ENCODE measurements at places on chromosomes 5 and 9.
A peak's percentile ranks its signal among the peaks of the same experiment; 100 is the strongest.

GRCh38 chr5:94223235-94223634 lies 395.2 kb downstream of the KIAA0825 start:
- DNase-seq = no peak

DNA sequence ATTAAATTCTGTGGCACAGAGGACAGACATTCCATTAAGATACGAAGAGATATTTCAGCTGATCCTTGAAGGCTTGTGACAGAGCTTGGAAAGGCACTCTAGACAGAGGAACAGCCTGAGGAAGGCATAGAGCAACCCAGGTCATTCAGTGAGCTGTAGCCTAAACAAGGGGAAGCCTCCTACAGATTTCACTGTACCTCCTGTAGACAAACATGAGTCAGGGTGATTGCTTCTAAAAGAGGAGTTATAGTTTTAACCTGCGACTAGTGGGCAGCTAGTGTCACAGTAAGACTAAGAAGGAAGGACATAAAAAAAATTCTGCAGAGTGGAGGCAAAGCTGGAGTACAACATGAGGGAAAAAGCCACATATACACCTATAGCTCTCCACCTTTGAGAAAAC lies 43.5 kb upstream of the ANKDD1B start:
- no peak for DNase-seq

- DNase-seq = no peak
Measured at GRCh38 chr9:1077616-1078015, 27.5 kb downstream of the DMRT2 start.

GRCh38 chr5:172830275-172830799 lies 3.7 kb upstream of the ERGIC1 start:
- DNase-seq = no peak

DNA sequence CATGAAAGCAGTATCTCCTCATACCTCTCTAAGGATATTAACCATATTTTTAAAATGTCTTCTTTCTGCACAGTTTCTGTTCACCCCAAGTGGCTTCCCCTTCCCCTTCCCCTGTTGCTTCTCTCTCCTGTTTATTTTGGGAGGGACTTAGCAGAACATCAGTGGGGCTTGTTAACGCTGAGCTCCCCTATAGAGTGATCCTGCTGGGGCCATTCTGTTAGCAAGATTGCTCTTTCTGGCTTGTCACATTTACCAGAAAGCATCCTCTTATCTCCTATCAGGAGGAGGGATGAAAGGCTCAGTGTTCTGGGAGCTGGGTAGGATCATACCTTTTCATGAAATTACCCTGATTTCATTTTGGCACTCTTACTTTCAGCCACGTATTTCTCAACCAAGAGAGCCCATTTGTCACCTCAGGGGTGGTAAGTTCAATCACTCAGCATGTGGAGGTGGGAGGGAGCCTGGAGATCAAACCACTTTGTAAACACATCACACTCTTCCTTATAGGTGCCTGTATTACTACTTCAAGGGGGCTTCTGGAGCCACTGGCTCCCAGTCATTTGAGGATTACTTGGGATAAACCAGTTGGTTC lies 16.7 kb downstream of the NXNL2 start:
- no peak for DNase-seq

GRCh38 chr5:78506261-78507024 lies 142.1 kb downstream of the LHFPL2 start:
- DNase-seq = no peak

- no peak for DNase-seq
Measured at GRCh38 chr5:35050541-35051126, 2.9 kb upstream of the AGXT2 start.

- no peak for DNase-seq
Measured at GRCh38 chr9:92917176-92917800, 30.0 kb upstream of the FGD3 start.

DNA sequence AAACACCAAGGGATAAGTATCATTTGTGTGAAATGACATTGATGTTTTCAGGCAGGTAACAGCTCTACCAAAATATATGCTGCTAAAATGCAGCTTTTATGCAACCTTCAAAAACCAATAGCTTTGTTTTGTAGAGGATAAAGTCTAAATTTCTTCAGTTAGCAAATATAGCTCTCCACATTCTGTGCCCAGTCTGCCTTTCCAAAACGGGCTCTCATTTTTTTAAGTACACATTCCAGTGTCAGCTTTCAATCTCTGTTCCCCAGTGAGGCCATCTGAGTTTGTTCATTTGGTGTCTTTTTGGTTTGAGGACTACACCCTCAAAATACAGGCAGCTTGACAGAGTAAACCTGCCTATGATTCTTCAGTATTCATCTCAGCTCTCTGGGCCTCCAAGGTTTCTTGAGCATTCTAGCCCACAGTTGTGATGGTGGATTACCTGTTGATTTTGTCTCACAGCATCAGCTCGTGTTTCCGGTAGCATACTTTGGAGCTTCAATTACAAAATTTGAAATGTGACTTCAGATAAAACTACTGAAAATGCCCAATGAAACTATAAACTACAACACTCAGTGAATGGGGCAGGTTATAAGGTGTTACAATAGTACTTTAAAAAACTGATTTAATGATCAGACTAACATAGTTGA lies 55.7 kb downstream of the NR3C1 start:
- no peak for DNase-seq

GRCh38 chr5:37717613-37718431 lies 122.0 kb downstream of the GDNF start:
- peak; percentile 22 for DNase-seq

DNA sequence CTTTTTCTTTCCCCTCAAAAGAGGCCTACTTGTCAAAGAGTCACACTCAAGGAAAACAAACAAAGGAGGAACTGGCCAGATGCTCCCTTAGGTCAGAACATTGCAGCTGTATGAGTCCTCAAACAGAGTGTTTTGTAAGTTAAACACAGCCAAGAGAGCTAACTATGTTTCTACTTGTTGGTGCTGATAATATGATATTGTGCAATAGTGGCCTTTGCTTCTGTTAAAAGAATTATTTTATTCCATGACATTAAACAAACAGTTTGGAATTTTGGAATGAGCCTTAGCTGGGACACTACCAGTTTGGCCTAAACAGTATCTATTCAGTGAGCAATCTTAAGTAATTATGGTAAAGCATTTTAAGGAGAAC lies 56.0 kb upstream of the TPD52L3 start:
- DNase-seq = no peak

GRCh38 chr9:751137-752051 lies 90.1 kb upstream of the DMRT1 start:
- no peak for DNase-seq

GRCh38 chr5:55742778-55743177 lies 4.9 kb downstream of the DDX4 start:
- no peak for DNase-seq

- no peak for DNase-seq
Measured at GRCh38 chr5:122154910-122155309, 25.6 kb downstream of the ZNF474 start.

GRCh38 chr5:135576075-135576599 lies 2.7 kb downstream of the CXCL14 start:
- no peak for DNase-seq

GRCh38 chr5:124457101-124457500 lies 289.3 kb downstream of the ZNF608 start:
- no peak for DNase-seq

DNA sequence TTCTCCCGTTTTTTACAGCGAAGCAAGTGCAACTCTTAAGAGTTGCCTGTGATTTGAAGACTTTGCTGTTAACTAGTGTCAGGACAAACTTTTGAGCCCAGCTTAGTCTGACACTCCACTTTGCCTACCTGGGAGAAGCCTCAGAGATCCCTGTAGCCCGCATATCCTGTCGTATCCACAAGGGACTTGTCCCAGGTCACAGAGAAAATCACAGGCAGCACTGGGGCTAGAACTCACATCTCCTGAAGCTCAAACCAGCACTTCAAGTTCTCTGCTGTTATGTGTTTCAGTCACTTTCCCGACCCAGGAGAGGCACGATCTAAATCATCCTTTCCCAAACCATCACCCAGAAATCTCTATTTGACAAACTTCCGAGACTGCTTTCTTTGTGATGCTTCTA lies 584.5 kb downstream of the ACTL7B start:
- DNase-seq = no peak

GRCh38 chr5:55063220-55063863 lies 39.1 kb upstream of the GZMA start:
- DNase-seq = no peak

DNA sequence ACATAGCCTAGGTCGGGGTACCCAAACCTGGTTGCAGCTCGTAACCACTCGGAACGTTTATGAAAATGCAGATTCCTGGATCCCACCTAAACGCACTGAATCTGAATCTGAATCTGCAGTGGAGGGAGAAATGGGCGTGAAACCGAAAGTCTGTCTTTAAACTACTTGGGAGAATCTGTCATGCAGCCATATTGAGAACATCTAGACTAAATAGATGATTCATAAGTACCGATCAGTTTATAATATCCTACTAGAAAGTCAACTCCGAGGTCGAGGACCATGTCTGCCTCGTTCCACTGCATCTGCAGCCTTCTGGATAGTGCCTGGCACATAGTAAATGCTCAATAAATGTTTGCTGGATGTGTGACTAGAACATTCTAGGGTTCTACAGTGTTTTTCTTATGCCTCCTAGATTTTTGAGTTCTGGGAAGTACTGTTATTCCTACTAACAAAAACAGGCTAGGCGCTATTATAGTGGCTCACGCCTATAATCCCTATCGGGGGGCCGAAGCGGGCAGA lies 632 bp downstream of the COQ4 start:
- DNase-seq = no peak

DNA sequence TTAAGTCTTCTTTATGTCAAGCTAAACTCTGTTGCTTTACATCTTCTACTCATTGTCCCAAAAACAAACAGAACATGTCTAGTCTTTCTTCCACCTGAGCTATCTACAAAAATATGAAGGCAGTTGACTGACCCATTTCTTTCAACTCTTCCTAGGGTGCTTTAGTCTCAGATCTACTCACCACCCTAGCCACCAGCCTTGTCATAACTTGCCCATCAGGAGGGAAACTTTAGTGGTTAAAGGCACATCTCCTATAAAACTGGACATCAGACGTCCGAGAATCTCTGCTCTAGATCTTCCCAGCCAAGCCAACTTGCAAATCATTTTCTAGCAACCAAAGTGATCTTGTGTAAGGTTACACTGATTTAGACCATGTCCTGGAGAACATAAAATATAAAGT lies 205.0 kb downstream of the ACTL7B start:
- DNase-seq = no peak

Data from NCI-H1436 treated with DMSO at 0.1 percent for 48 hours (cell line).